IMR-90 (cell line): ENCODE measurements at places on chromosomes 7 and 10. TPM values are rescaled to one million over a fixed set of nuclear protein-coding genes. Genes with fewer than 3 reads are reported as not detected.
A peak's percentile ranks its signal among the peaks of the same experiment; 100 is the strongest.

The MMD2 gene
- not detected in 2 replicates for polyA plus RNA-seq

The SPDYE11 gene
- polyA plus RNA-seq, result not detected in 2 replicates

DNA sequence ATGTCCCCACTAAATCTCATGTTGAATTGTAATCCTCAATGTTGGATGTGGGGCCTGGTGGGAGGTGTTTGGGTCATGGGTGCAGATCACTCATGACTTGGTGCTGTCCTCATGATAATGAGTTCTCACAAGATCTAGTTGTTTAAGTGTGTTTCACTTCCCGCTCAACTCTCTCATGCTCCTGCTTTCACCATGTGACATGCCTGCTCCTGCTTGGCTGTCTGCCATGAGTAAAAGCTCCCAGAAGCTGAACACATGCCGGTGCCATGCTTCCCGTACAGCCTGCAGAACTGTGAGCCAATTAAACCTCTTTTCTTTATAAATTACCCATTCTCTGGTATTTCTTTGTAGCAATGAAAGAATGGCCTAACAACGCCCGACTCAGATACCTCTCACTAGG lies 6.2 kb upstream of the PSTK start:
- no peak overlapping the region for H3K27ac ChIP-seq
- H3K4me1 ChIP-seq, result no peaks in the 10 kb centered on the region
- DNase-seq, result peak; percentile 7
- H3K36me3 ChIP-seq, result no peaks in the 10 kb centered on the region

DNA sequence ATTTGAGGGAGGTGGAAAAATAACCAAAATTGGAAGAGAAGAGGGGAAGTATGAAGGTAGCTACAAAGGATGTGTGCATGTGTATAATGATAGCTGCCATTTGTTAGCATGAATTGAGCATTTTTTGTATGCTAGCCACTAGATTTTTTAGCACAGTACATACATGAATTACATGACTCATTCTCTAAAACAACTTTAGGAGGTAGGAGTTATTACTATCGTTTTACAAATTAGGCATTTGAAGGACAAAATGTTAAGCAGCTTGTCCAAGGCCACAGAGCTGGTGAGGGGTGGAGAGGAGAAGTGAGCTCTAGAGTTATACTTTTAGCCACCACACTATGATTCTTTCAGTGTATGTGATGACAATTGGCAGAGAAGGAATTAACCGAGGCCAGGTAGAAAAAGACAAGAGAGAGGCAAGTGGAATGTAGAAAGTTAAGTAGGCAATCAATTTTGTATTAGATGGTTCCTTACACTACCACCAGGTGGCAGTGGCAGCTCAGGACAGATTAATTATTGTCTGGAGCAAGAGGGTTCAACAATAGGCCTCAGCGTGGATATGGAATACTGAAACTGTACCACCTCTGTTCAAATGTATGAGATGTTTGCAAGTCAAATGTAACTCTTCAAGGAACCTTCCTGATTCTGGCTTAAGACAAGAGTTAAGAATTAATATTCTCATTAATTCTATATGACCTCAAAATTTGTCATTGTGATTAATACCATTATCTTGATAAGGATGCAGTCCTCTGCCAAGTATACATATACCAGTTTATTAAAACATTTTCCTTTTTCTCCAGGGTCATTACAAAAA lies 128.0 kb downstream of the MBL2 start:
- peak; percentile 32 for DNase-seq
- H3K27ac ChIP-seq, result no peak overlapping the region
- H3K36me3 ChIP-seq, result no peaks in the 10 kb centered on the region
- H3K4me1 ChIP-seq, result no peaks in the 10 kb centered on the region

- no peak overlapping the region for H3K27ac ChIP-seq
- H3K4me3 ChIP-seq, result no peak overlapping the region
Observed at GRCh38 chr7:34327681-34328080, 330.3 kb upstream of the NPSR1 start.

GRCh38 chr10:31320550-31321211 lies 1.7 kb downstream of the ZEB1 start:
- H3K36me3 ChIP-seq, result no peaks in the 10 kb centered on the region
- no peaks in the 10 kb centered on the region for H3K27me3 ChIP-seq
- peak overlapping the region; percentile 97 for H3K27ac ChIP-seq
- peak overlapping the region; percentile 65 for H3K4me3 ChIP-seq
- DNase-seq, result peak; percentile 59
- H3K4me1 ChIP-seq, result peaks cover 2% of the 10 kb centered on the region; the same call in 1 of the 2 replicates

GRCh38 chr10:62610649-62611229 lies 193.8 kb upstream of the ADO start:
- H3K27ac ChIP-seq, result no peak overlapping the region
- peak; percentile 47 for DNase-seq
- H3K27me3 ChIP-seq, result no peaks in the 10 kb centered on the region
- H3K36me3 ChIP-seq, result no peaks in the 10 kb centered on the region
- peaks cover 9% of the 10 kb centered on the region for H3K4me1 ChIP-seq
- no peak overlapping the region for H3K4me3 ChIP-seq
